Bronchial epithelial cell (primary cell): ENCODE measurements at places on chromosomes 5 and 9. TPM values are rescaled to one million over a fixed set of nuclear protein-coding genes. Genes with fewer than 3 reads are reported as not detected.

Gene LCP2
- not detected in 2 replicates for total RNA-seq

Gene SLC6A18
- not detected in 2 replicates for total RNA-seq

Gene PCDHA9
- under 0.01 TPM in 2 replicates for total RNA-seq

Gene SEMA6A
- 0.53 and 0.64 TPM in 2 replicates for total RNA-seq

Gene OR2Y1
- total RNA-seq, result not detected in 2 replicates

Gene IL4
- total RNA-seq, result not detected in 2 replicates

Gene MAN2A1
- 78.9 and 85.0 TPM in 2 replicates for total RNA-seq

- no peak for DNase-seq
These were observed 16.2 kb downstream of the HACD4 start for GRCh38 chr9:21015129-21015815.

- no peak for DNase-seq
These were observed 1.1 kb downstream of the SLC27A6 start for GRCh38 chr5:128966375-128966774.

- no peak for DNase-seq
These were observed 418.5 kb upstream of the COX7C start for GRCh38 chr5:86199287-86199686.

GRCh38 chr9:124366476-124367220 is 48.6 kb downstream of the PSMB7 start:
- peak; percentile 89 for DNase-seq

DNA sequence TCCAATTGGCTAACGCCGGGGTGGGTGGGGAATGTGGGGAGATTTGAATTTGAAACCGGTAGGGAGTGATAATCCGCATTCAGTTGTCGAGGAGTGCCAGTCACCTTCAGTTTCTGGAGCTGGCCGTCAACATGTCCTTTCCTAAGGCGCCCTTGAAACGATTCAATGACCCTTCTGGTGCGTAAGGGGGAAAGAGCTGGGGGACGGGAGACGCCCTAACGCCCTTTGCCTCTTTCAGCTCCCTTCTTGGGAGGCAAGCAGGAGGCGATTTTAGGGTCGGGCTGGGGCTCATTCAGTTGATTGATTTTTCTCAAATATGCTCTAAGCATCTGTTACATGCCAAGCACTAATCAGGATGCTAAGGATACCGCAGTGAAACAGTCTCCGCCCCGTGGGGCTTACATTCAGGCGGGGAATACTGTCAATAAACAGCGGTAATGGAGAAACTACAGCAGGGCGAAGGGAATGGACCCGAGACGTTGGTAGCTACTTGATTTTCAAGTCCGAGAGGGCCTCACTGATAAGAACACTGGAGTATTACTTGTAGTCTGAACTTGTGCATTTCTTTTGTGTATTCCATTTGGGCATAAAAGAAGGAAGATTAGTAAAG is at the start of gene HMMR:
Gene HMMR (plus strand): TSS at position 71 of the 610 bp plus-strand sequence. CDS start 61 bp downstream, at position 132.
- DNase-seq, result peak; percentile 31

DNA sequence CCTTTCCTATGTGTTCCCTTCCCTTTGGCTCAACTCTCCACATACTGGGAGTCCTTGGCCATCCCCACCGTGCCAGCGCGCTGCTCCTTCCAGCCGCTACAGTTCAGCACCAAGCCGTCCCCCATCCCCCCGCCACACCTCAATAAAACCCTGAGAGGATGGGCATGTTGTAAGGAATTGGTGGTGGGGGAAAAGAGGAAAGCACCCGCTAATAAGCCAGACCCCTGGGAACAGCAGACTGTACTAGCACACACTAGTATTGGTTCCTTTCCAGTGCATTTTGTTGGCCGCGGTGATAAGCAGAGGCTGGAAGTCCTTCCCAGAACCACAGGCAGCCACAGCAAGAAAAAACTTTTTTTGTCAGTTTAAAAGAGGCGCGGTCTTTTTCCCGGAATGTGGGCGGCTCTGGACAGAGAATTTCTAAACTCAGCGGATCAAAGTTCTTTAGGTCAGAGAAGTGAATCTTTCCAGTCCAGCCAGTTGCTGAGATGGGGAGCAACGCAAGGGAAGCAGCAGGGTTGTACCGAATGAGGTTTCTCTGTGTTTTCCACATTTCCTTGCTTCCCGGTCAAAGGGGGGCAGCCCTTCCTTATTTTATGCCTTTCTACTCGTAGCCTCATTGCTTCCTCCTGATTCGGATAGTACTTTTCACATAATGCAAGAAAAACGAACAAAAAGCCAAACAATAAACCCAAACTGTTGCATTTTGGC is 2.1 kb downstream of the CHSY3 start:
- DNase-seq, result no peak

DNA sequence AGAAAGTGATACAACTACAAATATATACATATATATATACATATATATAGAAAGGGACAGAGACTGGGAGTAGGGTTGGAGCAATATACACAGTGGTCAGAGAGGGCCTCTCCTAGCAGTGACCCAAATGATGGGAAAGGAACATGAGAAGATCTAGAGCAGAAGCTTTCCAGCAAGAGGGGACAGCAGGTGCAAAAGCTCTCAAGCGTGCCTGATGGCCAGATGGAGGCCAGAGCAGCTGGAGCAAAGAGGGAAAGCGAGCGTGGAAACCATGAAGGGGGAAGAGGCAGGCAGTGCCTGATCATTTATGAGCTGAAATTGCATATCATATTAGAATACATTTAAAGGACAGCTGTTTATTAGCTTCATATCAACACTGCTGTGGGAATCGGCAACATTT is 7.6 kb upstream of the GRPEL2 start:
- no peak for DNase-seq

- DNase-seq, result peak; percentile 30
These were observed 5.5 kb downstream of the TRIM32 start for GRCh38 chr9:116692616-116693015.

GRCh38 chr5:23763170-23763569 is 255.8 kb downstream of the PRDM9 start:
- no peak for DNase-seq

- DNase-seq, result peak; percentile 54
These were observed 138.6 kb upstream of the SPEF2 start for GRCh38 chr5:35478856-35479682.

- no peak for DNase-seq
These were observed 1144.0 kb upstream of the NUDT12 start for GRCh38 chr5:104706600-104706999.

DNA sequence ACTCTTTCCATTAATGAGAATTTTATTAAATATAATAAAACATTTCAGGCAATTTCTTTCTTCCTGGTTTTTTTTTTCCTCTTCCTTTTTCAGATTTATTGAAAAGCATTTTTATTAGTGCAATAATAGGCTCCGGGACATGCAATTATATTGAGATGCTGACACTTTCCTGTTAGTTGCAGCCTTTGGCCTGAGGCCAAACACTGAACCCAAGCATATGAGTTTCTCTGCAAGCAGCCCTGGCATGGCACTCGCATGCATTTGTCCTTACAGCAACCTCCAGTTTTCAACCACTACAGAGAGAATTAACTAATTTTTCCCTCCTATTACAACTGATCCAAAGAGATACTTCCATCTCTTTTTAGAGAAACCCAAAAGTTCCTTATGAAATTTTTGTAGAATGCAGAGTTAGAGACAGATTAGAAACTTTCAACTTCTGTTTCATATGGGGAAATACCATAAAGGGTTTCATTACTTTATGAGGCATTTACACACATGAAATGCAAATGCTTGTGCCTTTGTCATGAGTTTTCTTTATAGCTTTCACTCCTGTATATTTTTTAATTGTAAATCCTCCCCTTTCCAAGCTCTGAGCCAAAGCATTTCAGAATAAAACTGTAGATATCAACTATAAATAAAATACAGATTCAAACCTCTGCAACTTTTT is 183.0 kb downstream of the CETN3 start:
- no peak for DNase-seq

DNA sequence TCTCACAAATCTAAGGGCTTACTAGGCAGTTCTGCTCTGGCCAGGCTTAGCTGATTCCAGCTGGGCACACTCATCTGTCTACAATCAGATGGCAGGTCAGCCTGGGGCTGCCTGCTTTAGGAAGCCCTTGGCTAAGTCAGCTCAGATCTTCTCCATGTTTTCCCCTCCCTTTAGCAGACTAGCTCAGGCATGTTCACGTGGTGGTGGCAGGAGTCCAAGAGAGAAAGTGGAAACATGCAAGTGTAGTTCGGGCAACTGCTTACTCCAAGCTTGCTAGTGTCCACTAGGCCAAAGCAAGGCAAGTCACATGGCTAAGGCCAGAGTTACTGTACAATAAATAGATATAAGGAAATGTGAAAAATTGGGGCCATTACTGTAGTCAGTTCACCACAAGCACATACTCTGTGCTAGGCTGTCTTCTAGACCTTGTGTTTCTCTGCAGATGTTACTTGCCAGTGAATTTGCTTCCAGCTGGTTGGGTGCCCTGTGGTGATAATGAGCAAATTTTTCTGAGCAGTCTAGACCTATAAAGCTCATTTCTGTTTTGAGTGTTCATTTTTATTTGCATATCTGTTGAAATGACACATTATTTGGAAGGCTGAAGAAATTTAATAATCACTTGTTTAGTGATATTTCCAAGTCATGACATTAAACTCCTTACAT is 38.3 kb downstream of the RECK start:
- DNase-seq, result peak; percentile 97

DNA sequence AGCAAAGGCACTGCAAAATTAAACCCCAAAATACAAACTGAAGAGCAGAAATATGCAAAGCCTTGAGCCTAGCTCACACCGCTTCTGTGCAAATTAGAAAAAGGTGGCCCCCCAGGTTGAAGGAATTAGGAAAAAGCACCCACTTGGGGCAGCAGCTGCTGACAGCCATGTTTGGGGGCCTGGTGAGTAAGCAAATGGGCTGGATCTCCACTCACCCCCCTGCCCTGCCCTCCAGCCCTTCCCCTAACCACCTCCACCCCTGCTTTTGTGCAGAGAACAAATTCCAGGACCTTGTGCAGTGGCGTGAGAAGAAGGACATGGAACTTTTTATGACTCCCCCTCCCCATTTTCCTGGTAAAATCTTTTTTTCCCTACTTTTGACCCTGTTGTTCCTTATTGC is 92.0 kb upstream of the DNAH5 start:
- peak; percentile 35 for DNase-seq

GRCh38 chr9:36938617-36939016 is 95.5 kb downstream of the PAX5 start:
- DNase-seq, result no peak

GRCh38 chr5:92580814-92581213 is 1000.2 kb downstream of the NR2F1-AS1 start:
- DNase-seq, result no peak

DNA sequence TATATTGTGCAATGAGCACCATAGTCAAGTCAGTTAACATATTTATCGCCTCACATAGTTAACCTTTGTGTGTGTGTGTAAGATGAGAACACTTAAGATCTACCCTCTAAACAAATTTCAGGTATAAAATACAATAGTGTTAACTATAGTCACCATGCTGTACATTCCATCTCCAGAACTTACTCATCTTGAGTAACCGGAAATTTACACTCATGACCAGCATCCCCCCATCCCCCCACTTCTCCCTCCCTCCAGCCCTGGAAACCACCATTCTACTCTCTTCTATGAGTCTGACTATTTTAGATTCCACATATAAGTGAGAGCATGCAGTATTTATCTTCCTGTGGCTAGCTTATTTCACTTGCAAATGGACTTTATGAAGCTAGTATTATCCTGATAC is 40.3 kb downstream of the ZNF354A start:
- peak; percentile 93 for DNase-seq

DNA sequence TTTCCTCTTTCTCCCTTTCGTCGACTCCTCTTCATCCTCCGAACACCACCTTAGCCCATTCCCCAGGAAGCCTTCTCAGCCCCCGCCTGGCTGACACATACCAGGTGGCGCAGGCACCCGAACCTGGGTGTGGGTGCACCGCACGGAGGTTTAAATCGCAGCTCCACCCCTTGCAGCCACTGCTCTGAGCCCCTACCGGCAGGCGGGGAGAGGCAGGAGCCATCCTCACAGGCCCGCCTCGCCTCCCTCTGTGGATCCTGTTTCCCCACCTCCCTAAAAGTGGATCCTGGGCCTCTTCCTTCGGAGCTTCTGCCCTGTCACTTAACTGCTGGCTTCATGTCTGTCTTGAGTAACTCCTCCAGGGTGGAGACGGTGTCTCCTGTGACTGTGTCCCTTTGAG is 110.7 kb downstream of the OLFM1 start:
- DNase-seq, result no peak

DNA sequence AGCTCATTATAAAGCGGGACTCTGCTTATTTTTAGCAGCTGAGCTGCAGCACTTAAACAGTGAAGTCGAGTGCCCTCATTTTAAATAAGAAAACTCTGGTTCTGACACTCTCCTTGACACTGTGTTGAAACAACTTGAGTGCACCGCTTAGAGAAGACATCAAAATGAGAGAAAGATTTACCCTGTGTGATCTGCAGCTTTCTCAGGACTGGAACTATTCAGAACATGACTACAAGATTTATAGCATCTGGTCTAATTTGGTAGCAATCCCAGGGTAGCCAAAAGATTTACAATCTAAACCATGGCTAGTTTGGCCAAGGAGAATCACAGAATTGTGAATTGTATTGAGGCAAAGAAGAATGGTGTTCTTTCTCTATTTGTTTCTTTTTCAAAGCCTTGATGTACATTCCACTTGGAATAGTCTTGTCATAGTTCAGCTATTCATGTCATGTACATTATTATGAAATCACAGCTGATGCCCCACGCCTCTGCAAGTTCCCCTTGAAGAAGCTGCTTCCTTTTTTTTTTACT is 38.7 kb downstream of the PLEKHG4B start:
- peak; percentile 10 for DNase-seq

GRCh38 chr9:38256461-38256860 is 136.0 kb upstream of the ALDH1B1 start:
- no peak for DNase-seq

- no peak for DNase-seq
These were observed 186.7 kb downstream of the PARP8 start for GRCh38 chr5:50853151-50853550.

GRCh38 chr9:82375041-82375440 is 386.5 kb downstream of the SPATA31D1 start:
- DNase-seq, result no peak

DNA sequence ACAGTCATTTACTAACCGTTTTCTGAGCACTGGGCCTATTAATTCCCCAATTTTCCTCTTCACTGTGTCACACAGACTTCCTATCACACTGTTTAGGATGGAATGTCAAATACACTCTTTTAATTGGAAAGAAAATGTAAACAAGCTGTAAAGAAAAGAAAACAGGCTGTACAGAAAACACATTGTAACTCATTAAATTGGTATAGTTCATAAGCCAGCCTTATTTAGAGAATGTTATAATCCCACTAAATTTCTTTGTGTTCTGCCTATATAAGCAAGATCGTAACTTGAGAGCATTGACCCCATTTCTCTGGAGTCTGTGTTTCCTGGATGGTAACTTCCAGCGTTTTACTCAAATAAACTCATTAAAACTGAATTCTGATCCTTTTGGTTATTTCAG is 46.5 kb downstream of the TARS1 start:
- DNase-seq, result no peak

DNA sequence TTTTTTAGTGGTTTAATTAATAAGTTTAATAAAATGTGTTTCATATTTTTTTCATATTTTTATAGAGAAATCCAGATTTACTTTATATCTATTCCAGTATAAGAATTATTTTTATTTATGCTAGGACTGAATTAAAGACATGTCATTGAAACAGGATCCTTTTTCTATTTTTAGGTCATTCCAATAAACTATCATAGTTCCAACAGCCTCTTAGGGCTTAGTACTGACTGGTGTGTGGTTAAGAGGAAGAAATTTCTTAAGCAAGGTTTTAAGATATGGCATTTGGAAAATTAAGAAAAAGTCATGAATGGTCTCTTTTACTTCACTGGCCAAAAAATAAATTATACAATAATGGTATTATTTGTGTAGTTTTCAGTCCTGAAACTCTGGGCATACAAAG is 31.2 kb upstream of the PRR16 start:
- no peak for DNase-seq

- DNase-seq, result peak; percentile 79
These were observed 7.7 kb downstream of the NR3C1 start for GRCh38 chr5:143395638-143396352.

GRCh38 chr9:132372177-132373095 is 17.6 kb upstream of the SETX start:
- DNase-seq, result peak; percentile 52
